ENCODE measurements at places on chromosomes 1 and 21.

DNA sequence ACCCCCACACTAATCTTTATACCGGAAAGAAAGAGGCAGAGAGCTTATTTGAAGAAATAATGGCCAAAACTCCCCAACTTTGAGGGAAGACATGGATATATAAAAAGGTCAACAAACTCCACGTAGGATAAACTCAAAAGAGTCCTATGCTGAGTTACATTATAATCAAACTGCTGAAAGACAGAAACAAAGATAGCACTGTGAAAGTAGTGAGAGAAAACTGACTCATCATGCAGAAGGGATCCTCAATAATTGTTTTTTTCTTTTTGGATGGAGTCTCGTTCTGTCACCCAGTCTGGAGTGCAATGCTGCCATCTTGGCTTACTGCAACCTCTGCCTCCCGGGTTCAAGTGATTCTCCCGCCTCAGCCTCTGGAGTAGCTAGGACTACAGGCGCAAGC is 48.5 kb upstream of the TTC39A start:
- no peak for DNase-seq

DNA sequence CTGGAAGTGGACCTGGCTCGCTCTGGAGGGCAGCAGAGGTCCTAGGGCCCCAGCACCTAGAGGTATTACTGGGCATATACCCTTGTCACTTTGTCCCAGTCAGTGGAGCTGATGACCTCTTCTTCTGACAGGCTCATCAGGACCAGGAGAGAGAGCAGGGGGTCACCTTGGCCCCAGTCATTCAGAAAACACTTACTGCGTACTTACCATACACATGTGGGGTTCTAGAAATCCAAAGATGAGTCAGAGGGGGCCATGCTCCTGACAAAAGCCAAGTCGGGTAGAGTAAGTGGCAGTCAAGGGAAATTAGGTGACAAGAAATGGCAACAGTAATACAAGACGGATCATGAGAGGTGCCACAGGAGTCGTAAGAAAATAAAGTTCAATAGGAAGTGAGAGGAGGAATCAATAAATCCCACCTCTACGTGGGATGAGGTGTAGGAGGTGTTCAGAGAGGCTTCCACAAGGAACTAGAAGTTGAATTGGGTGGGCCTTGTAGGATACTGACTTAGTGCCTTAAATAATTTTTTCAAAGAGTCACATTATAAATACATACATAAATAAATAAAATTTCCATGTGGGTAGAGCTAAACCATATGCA is 6.8 kb downstream of the KCNC4 start:
- no peak for DNase-seq

GRCh38 chr1:202411422-202411821 is 62.9 kb downstream of the PPP1R12B start:
- DNase-seq = no peak

- no peak for DNase-seq
These were observed 373 bp downstream of the MTF1 start for GRCh38 chr1:37858931-37859506.

DNA sequence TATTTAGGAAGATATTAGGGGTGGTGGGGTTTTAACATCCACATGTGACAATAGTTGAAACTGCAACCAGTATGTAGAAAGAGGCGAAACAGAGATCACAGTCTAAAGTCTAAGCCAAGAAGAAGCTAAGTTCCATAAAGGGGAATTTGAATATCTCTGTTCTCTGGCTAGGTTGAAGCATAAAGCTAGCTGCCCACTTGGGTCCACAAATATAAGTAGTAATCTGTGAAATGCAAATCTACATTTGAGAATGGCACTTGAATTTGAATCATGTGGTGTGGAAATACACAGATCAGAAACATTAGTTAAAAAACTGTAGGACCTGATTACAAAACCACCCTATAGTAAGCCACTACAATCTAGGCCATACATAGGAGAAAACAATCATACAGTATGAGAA is 602.1 kb downstream of the LMO4 start:
- DNase-seq = no peak

DNA sequence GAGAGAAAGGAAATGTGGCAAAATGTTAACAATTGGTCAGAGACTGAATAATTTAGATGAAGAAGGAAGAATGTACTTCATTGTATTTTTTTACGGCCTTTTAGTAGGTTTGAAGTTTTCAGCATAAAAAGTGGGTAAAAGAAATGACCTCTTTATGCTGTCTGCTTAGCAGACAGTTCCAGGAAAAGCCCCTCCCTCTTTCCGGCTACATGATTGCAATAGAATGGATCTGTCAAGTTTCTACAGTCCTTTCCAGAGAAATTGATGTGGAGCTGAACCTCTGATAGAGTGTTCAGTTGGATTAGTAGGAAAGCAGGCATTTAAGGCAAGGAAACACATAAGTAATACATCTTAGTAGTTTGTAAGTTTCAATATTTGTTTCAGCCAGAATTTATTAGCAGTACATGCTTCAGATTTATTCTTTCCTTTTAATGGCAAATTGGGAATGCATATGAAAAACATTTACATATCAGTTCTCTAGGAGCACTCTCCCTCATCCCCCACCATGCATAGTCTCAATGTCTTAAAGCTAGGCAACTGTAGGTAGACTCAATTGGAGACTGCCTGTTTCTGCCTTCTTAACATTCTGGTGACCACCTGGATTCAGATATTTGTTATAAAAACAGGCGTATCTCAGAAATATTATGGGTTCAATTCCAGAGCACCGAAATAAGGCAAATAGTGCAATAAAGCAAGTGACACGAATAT is 36.4 kb downstream of the HS2ST1 start:
- DNase-seq = no peak

- no peak for DNase-seq
These were observed 20.3 kb downstream of the ENO1 start for GRCh38 chr1:8858112-8858668.

GRCh38 chr21:36751383-36751782 is 52.5 kb downstream of the SIM2 start:
- no peak for DNase-seq

Measured in CD4-positive, CD25-positive, alpha-beta regulatory T cell (primary cell).